Kidney tubule cell (primary cell): ENCODE measurements at places on chromosomes 7 and 10.

GRCh38 chr10:74786126-74786525 lies 40.3 kb upstream of the KAT6B start:
- no peak for DNase-seq

GRCh38 chr7:50793120-50793946 lies 10.6 kb upstream of the GRB10 start:
- DNase-seq, result peak; percentile 77

DNA sequence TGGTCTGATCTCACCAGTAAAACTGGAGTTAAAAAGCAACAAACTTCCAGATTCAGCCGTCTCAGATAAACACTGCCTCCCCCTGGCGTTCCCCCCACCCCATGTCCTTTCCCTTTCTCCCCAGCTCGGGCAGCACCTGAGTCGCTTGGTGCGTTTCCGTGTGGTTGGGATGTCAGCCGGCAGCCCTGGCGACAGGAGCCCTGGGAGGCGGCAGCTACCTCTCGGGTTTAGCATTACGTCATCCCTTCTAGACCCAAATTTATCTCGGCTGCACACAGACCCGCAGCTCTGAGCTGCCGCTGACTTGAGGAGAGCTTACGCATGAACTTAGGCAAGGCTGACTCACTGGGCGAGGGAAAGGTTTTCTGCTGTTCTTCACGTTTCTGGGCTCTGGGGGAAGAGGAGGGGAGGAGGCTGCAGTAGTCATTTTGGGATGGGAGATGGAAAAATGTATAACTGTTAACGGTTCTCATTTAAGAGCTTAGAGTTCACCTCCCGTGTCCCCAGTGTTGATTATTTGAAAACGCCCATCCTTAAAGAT lies 14.4 kb downstream of the MXI1 start:
- peak; percentile 96 for DNase-seq

GRCh38 chr7:42991024-42991423 lies 58.8 kb downstream of the MRPL32 start:
- DNase-seq, result no peak

DNA sequence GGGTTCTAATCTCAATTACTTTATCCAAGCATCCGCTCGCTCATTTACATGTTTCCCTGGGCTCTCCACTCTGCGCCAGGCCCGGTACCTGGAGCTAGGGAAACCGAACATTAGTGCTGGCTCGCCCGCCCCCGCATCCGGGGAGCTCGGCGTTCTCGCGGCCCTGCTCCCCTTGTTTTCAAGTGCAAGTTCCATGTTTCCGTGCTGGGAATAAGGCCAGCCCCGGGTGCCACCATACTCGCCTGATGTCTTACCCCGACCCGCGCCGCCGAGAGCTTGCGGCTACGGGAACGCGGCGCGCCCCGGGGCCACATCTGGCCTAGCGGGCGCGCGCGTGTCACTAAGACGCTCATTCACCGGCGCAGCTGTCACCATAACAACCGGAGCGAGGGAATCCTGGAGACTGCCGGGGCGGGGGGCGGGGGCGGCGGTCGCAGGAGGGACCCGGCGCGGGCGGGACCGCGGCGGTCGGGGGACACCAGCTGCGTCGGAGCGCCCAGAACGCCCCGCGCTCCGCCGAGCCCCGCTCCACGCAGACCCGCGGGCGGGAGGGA lies at the start of gene NEURL1:
Gene NEURL1, plus strand, starts transcription at position 344 of the 554 bp plus-strand sequence. CDS start 683 bp downstream, outside the sequence.
- no peak for DNase-seq

- DNase-seq, result peak; percentile 78
Observed at GRCh38 chr7:90605055-90605454, 8.9 kb downstream of the CDK14 start.

DNA sequence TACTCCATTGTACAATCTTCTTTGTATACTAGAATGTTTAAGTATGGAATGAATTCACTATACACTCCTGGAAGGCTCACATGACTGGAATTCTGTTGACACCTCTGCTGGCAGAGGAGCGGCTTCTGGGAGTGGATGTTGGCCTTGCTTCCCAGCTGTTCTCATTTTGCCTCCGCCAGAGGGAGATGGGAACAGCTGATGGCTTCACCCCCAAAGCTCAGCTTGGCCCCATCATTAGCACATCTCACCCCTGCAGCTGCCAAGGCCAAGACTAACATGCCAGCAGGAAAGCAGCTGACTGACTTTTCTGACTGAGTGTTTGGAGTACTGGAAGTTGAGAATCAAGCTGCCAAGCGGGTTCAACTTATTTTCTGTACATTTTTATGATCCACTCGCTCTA lies 15.1 kb downstream of the ADAM12 start:
- no peak for DNase-seq

- DNase-seq, result peak; percentile 89
Observed at GRCh38 chr10:5546891-5547680, 22.3 kb downstream of the CALML3 start.

GRCh38 chr10:65894961-65895360 lies 1030.9 kb upstream of the LRRTM3 start:
- DNase-seq, result no peak

DNA sequence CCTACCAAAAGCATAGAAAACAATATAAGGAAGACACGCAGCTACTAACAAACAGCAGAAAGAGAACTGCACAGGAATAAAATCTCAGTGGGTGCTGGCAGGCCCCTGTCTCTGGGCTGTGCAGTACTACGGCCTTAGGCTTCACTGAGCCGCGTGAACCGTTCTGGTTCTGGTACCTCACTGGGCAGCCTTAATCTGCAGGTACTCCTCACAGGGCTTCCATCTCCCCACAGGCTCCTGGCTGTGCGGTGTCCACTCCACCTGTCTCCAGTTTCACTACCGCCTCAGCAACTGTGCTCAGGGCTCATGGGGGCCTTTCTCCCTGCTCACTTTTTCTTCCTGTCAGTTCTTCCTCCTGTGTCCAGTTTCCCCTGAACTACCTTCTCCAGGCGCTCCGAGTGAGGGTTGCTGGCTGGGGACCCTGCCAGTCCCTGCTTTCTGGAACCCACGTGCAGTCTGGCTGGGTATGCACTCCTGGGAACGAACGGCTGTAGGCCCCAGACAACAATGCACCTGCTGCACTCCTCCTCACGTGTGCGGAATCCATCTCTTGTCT lies 75.7 kb downstream of the VIPR2 start:
- no peak for DNase-seq

DNA sequence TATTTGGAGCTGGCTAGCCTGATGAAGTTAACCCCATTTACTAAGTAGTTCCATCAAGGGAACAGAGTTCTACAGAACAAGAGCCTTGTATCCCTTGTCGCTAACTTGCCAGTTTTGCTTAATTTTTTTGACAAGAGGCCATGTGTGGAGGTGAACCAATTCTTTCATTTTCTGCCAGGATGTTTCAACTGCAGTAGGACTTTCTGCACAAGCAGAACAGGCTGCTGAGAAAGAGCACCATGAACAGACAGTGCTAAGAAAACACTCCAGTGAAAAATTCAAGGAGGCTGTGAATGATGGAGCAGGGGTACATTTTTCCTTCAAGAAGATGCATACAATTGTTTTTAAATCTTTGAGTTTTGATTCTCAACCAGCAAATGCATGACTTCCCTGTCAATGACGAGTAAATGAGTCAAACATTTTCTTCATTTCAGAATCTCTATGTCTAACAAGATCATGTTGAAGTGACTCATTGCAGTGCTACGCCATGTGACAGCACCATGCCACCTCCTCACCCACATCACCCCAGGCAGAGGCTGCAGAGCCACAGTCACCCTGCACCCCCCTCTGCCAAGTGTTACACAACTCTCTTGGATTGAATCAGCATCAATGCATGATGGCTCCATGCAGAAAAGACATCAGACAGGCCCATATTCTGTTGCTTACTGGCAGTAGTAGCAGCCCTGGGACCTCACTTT lies 193.1 kb downstream of the COBL start:
- DNase-seq, result peak; percentile 98

- DNase-seq, result peak; percentile 61
Observed at GRCh38 chr10:79069325-79070080, 737 bp downstream of the ZMIZ1 start.

DNA sequence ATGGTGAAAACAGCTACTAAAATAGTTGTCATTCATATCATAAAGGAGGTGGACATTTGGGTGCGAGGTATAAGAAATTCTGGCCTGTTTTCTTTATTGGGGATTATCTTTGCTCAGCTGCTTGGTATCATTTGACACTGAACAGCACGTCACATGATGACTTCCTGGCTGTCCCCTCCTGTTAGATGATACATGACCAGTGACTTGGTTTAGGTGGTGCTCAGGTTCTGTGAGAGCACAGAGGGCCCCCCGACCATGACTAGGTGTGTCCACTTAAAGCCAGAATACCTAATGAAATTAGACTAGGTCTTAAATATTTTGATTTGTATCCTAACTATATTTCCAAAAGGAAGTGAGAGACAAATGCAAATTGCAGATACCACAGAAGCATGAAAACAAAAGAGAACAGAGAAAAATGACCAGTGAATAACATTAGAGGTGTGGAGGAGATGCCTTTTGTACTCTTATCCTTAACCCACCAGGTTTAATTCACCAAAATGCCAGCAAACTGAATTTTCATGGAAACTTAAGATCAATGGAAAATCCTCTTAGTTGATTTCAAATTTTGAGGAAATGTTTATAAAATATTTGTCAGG lies 50.6 kb upstream of the GJD4 start:
- DNase-seq, result no peak

GRCh38 chr7:76303202-76304147 lies 1.0 kb downstream of the HSPB1 start:
- peak; percentile 94 for DNase-seq

GRCh38 chr10:83820033-83820432 lies 319.3 kb upstream of the GHITM start:
- no peak for DNase-seq

GRCh38 chr10:62036186-62037081 lies 134.9 kb downstream of the ARID5B start:
- DNase-seq, result no peak

GRCh38 chr7:47669178-47669891 lies 87.4 kb upstream of the TNS3 start:
- peak; percentile 94 for DNase-seq

- DNase-seq, result no peak
Observed at GRCh38 chr7:1741751-1742554, 71.9 kb downstream of the ELFN1 start.

GRCh38 chr10:10294881-10295529 lies 722.7 kb upstream of the CELF2 start:
- DNase-seq, result no peak

DNA sequence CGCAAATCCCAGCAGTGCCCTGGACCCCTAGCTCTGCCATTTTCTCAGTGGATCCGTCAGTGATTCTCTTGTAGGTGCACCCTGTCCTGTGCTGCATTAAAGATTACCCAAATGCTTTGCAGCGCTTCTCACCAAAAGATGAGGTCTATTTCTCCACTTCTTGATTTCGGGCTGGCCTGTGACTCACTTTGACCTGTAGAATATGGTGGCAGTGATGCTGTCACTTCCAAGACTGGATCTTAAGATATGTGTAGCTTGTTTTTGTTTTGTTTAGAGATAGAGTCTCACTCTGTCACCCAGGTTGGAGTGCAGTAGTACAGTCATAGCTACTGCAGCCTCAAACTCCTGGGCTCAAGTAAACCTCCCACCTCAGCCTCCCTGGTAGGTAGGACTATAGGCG lies 37.0 kb upstream of the ZMIZ1 start:
- no peak for DNase-seq

- no peak for DNase-seq
Observed at GRCh38 chr10:36808625-36809362, 316.6 kb upstream of the ANKRD30A start.

- no peak for DNase-seq
Observed at GRCh38 chr10:111129363-111129762, 52.5 kb downstream of the ADRA2A start.

DNA sequence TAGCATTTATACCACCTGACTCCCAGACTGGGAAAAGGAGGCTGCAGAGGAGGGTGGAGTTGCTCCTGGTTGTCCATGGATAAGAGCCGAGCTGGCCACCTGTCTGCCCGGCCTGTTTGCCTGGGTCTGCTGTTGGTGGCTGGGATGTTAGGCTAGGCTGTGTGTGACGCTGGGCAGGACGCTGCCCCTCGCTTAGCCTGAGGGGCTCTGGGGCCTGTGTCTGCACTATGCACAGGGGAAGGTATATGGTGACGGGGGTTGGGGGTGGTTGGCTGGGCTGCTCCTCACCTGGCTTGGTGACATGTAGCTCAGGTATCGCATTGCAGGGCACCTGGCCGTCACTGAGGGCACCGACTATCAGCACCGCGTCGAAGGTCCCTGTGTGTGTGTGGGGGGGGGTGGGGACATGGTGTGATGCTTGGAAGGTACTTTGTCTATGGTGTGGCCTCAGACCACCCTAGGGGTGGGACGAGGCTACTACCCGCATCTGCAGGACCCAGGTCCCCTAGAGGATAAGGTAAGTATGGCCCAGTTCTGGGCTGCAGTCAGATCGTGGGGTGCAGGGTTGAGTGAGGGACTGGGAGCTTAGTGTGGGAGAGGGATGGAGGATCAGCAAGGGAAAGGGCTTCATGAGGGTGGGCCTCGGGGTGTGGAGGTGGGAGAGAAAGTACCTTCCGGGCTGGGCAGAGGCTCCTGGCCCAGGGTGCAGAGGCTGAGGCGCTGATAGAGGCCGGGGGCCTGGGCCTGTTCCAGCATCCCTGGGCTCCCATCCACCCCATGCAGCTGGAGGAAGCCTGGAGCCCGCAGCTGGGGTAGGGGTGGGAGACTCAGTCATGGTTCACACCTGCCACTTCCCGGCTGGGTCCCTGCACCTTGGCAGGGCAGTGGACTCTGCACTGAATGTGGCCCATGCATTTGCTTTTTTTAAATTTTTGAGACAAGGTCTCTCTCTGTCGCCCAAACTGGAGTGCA lies 2.3 kb downstream of the METTL27 start:
- no peak for DNase-seq

- DNase-seq, result no peak
Observed at GRCh38 chr10:74968667-74969061, 142.3 kb downstream of the KAT6B start.
